ENCODE measurements at places on chromosomes 16 and 17.
A peak's percentile ranks its signal among the peaks of the same experiment; 100 is the strongest.

DNA sequence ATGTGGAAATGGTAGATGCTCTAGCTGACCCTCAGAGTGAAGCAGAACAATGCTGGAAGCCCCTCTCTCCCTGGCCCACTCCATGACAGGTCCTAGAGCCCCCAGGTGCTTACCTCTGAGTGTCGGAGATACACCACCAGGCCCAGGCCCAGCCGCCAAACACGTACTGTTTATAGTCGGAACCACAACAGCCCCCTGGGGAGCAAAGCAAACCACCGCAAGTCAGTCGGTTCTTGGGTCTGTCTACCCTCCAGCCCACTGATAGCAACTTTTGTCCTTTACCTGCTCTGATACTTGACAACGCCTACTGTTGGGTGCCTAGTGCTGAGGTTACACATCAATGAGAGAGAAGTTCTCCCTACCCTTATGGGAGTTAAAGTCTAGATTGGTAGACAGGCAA, 8.7 kb downstream of the FLOT2 start:
- H3K4me3 ChIP-seq, result peak overlapping the region; percentile 81
- DNase-seq, result peak; percentile 28
- no peaks in the 10 kb centered on the region for H3K27me3 ChIP-seq
- peak overlapping the region; percentile 94 for H3K27ac ChIP-seq
- peaks cover 69% of the 10 kb centered on the region for H3K36me3 ChIP-seq
- peaks cover 69% of the 10 kb centered on the region for H3K4me1 ChIP-seq

DNA sequence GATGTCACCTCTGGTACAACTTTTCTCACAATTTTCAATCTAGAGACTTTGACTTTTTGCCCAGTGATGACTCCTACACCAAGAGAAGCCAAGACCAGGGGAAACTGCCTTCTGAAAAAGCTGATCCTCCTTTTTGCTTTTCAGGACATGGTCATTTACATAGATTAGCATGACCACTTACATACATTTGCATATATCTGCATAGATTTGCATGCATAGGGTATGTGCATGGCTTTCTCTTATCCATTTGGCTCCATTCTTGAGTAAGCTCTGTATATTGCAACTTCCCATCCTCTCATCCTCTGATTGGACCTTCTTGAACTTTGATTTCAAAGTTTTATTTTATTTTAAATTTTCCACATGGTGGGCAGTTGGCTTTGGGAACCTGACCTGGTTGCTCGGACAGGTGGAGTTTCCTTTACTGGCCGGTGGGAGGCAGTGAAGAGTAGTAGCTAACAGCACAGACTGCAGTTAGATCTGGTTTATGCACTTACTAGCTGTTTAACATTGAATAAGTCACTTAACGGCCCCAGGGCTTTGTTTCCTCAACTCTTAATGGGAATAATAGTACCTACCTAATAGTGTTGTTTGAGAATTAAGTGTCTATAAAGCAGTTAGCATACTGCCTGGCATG, 92.9 kb downstream of the GPR139 start:
- H3K4me1 ChIP-seq, result no peaks in the 10 kb centered on the region
- H3K27ac ChIP-seq, result no peak overlapping the region
- no peak overlapping the region for H3K4me3 ChIP-seq
- no peak for DNase-seq

DNA sequence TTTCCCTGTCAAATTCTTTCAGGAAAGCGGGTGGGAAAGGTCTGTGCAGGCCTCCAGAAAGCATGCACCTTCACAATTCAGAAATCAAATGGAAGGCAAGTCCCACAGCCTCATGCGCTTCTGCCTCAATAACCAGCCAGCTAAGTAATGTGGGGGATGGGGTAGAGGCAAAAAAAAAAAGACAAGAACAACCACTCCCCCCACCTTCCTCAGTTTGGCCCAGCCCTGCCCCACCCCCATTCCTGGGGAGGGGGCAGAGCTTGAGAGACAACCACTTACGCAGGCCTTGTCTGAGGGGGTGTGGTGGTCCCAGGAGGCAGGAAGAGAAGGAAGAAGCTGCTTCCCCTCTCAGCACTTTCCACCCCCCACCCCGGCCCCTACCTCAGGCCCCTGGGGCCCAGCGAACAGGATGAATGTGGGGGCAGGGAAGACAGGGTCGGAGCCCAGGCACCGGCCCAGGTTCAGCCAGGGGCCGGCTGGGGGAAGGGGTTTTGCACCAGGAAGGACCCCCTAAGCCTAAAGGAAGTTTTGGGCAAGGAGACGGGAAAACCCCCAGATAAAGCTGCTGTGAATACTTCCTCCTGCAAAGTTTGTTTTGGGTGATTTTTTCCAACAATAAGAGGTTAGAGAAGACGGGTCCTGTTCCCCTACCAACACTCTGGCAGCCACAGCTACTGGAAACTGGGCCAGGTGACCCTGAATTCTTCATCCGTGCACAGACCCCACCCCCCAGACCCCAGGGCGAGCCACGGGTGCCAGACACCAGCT, 1.2 kb downstream of the JUP start:
- peak overlapping the region; percentile 1 for H3K27ac ChIP-seq
- no peak for DNase-seq
- peaks cover 59% of the 10 kb centered on the region for H3K4me1 ChIP-seq
- H3K27me3 ChIP-seq, result no peaks in the 10 kb centered on the region
- H3K36me3 ChIP-seq, result no peaks in the 10 kb centered on the region

GRCh38 chr16:82432261-82432660, 194.5 kb upstream of the CDH13 start:
- H3K27me3 ChIP-seq, result no peaks in the 10 kb centered on the region
- no peak for DNase-seq
- no peak overlapping the region for H3K4me3 ChIP-seq
- H3K36me3 ChIP-seq, result no peaks in the 10 kb centered on the region
- no peaks in the 10 kb centered on the region for H3K4me1 ChIP-seq

DNA sequence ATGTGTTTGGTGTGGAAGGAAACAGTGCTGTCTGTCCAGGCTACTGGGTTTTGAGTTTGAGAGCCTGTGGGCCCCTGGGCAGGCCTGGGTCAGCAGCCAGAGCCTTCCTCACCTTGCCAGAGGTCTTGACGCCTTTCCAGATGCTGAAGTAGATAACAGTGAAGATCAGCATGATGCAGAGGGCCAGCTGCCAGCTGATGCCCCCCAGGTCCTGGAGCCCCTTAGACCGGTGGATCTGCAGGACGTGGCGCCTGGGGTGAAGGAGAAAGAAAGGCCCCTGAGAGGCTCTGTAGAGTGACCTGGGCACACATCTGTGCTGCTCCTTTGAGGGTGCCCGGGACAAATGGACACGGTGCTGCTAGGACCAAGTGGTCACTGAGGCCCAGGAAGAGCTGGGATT, 18.4 kb downstream of the SLC6A4 start:
- peaks cover 2% of the 10 kb centered on the region for H3K36me3 ChIP-seq
- DNase-seq, result no peak
- H3K4me3 ChIP-seq, result no peak overlapping the region
- H3K27me3 ChIP-seq, result peaks cover 13% of the 10 kb centered on the region
- H3K27ac ChIP-seq, result no peak overlapping the region

- H3K27ac ChIP-seq, result no peak within 1 kb of the TSS
- peak; percentile 36 for DNase-seq
- peaks cover 27% of the 10 kb centered on the region for H3K4me1 ChIP-seq
Measured at GRCh38 chr16:50548125-50548908, at the start of gene NKD1. NKD1 (plus strand) TSS chr16:50548396; CDS start chr16:50548554, 158 bp downstream.

DNA sequence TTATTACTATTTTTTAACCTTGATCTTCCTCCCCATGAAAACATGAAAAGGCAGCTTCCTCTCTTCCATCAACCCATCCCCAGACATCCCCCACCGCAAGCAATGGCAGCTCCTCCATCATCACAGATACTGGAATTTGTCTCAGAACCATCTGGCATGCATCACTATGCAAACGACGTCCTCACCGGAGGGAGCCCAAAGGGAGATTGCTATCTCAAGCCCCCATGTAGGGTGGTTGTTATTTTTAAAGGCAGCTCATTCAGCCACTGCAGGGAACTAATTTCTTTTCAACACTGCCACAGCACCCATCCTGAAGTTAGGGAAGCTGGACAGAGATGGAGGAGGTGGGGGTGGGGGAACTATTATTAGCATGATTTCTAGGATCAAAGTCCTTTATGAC, 222.5 kb downstream of the FOXL1 start:
- no peak for DNase-seq
- no peak overlapping the region for H3K27ac ChIP-seq

GRCh38 chr17:83171661-83172060, 92.3 kb downstream of the METRNL start:
- H3K27ac ChIP-seq, result no peak overlapping the region
- peaks cover 24% of the 10 kb centered on the region for H3K27me3 ChIP-seq
- peaks cover 12% of the 10 kb centered on the region for H3K4me1 ChIP-seq
- no peak for DNase-seq

GRCh38 chr17:1582374-1582773, 19.8 kb upstream of the PITPNA start:
- H3K27ac ChIP-seq, result no peak overlapping the region
- H3K27me3 ChIP-seq, result no peaks in the 10 kb centered on the region
- H3K36me3 ChIP-seq, result peaks cover 52% of the 10 kb centered on the region
- H3K4me3 ChIP-seq, result no peak overlapping the region
- DNase-seq, result no peak

- DNase-seq, result no peak
- no peak overlapping the region for H3K4me3 ChIP-seq
- H3K4me1 ChIP-seq, result peaks cover 8% of the 10 kb centered on the region
- peaks cover 62% of the 10 kb centered on the region for H3K36me3 ChIP-seq
- H3K27me3 ChIP-seq, result no peaks in the 10 kb centered on the region
Measured at GRCh38 chr16:47413041-47413440, 47.8 kb downstream of the ITFG1 start.

DNA sequence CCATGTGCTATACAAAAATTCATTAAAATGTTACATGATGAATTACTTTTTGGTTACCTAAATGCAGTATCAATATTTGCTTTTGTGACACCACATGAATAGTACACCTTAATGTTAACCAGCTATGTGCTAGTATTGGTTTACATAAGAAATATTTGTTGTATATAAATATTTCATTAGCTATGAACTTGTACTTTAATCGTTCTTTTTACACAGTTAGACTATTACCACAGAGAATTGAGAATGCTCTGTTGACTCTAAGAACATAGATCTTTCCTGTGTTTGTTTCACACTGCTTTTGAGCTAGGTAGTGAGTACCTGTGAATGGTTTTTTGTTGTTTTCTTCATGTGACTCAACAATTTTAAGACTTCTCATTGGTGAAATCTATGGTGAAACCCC, 93.4 kb downstream of the KANSL1 start:
- H3K4me3 ChIP-seq, result no peak overlapping the region
- peaks cover 55% of the 10 kb centered on the region for H3K4me1 ChIP-seq
- peaks cover 5% of the 10 kb centered on the region for H3K36me3 ChIP-seq
- no peaks in the 10 kb centered on the region for H3K27me3 ChIP-seq
- DNase-seq, result no peak

- H3K4me1 ChIP-seq, result peaks cover 27% of the 10 kb centered on the region
- H3K4me3 ChIP-seq, result no peak overlapping the region
- no peak for DNase-seq
- H3K27me3 ChIP-seq, result no peaks in the 10 kb centered on the region
Measured at GRCh38 chr17:32015245-32016013, 8.2 kb downstream of the LRRC37B start.

GRCh38 chr16:73056921-73057290, 9.0 kb upstream of the ZFHX3 start:
- H3K4me1 ChIP-seq, result peaks cover 11% of the 10 kb centered on the region
- peaks cover 33% of the 10 kb centered on the region for H3K27me3 ChIP-seq
- peak overlapping the region; percentile 85 for H3K4me3 ChIP-seq
- DNase-seq, result no peak
- no peaks in the 10 kb centered on the region for H3K36me3 ChIP-seq

DNA sequence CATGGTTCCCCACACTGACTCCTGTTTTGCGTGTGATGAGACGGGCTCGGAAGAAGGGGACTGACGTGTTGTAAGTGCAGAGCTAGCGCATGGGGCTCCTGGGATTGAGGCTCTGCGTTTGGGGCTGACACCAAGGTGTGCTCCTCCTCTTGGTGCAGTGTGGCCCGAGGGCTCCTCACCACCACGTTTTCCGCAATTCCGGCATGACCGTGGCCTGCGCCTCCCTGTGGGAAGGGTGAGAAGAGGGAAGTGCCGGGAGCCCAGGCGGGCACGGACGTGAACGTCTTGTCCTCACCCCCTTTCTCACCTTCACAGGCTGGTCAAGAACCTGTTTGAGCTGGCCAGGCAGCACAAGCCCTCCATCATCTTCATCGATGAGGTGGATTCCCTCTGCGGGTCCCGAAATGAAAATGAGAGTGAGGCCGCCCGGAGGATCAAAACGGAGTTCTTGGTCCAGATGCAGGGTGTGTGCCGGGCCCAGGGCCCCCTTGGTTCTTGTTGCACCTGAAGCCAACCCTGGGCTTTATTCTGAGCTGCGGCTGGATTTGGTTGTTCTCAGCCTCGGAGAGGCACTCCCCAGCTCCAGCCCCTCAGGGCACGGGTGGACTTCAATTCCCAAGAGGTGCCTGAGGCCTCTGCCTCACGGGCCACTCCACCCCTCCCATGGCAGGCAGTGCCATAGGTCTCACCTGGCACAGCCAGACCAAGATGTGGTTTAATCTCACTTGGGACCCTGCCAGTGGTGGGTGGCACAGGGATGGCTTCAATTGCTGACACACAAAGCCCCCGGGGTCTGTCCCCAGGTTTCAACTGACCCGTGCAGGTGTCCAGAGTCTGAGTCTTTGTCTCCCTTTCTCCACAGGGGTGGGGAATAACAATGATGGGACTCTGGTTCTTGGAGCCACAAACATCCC, 8.9 kb downstream of the VPS4A start:
- peaks cover 65% of the 10 kb centered on the region for H3K36me3 ChIP-seq
- H3K4me3 ChIP-seq, result no peak overlapping the region
- H3K27ac ChIP-seq, result peak overlapping the region; percentile 11
- H3K27me3 ChIP-seq, result no peaks in the 10 kb centered on the region
- H3K4me1 ChIP-seq, result peaks cover 18% of the 10 kb centered on the region

DNA sequence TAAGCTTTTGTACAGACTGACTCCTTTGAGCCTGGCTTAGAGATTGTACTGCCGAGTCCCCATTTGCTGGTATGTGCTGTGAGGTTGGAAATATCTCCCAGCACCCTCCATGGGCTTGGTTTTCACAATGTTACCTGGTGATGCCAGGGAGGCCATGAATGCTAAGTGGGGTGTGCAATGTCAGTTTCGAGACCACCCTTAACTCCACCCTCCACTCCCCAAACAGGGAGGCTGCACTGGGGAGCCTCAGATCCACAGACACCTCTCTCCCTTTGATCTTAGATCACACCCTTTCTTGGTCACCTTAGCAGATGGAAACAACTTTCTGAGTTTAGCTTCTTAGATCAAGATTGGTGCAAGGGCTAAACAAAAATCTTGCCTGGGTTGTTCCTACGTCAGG, 28.6 kb upstream of the PIK3R6 start:
- H3K27ac ChIP-seq, result peak overlapping the region; percentile 81
- DNase-seq, result no peak
- peaks cover 78% of the 10 kb centered on the region for H3K36me3 ChIP-seq
- no peak overlapping the region for H3K4me3 ChIP-seq
- no peaks in the 10 kb centered on the region for H3K27me3 ChIP-seq

All from stimulated activated naive B cell treated with anti-CD40 and anti-IgM and Interleukin-4, amounts not matched to agents 10 μg/mL and 1 μg/mL and 100 μg/mL, for 72 hours (primary cell).